ENCODE measurements at places on chromosomes 6 and 20. TPM values are rescaled to one million over a fixed set of nuclear protein-coding genes. Genes with fewer than 3 reads are reported as not detected.

GRCh38 chr6:84583784-84584183, 180.6 kb downstream of the TBX18 start:
- peaks cover 6% of the 10 kb centered on the region for H3K4me1 ChIP-seq
- no peaks in the 10 kb centered on the region for H3K36me3 ChIP-seq
- H3K27me3 ChIP-seq = no peaks in the 10 kb centered on the region
- DNase-seq = no peak
- H3K4me3 ChIP-seq = no peak overlapping the region

GPRC6A gene
- not detected for total RNA-seq

DNA sequence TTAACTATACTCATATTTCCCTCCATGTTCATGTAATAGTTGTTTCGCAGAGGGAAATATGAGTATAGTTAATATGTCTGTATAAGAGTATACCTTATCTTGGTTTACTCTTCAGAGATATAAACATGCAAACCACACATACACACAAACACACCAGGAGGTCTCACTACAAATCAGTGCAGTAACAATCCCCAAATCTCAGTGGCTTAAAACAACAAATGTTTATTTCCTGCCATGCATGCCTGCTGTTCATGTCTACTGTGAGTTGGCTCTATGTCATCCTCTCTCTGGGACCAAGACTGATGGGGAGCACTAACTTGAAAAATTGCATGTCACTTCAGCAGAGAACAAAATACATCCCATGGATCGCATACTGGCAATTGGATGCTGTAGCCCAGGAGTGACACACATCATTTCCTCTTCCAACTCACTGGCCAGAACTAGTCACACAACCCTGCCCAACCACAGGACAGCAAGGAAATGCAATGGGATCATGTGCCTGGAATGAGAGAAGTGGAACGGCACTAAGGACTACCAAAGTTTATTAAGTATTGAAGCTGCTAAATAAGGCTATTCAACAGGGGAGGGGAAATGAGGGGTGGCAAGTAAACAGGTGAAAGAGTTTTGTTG, 89.0 kb upstream of the DTNBP1 start:
- no peak overlapping the region for H3K4me3 ChIP-seq
- no peak for DNase-seq
- no peaks in the 10 kb centered on the region for H3K27me3 ChIP-seq
- H3K4me1 ChIP-seq = no peaks in the 10 kb centered on the region
- H3K27ac ChIP-seq = no peak overlapping the region
- H3K36me3 ChIP-seq = no peaks in the 10 kb centered on the region

DNA sequence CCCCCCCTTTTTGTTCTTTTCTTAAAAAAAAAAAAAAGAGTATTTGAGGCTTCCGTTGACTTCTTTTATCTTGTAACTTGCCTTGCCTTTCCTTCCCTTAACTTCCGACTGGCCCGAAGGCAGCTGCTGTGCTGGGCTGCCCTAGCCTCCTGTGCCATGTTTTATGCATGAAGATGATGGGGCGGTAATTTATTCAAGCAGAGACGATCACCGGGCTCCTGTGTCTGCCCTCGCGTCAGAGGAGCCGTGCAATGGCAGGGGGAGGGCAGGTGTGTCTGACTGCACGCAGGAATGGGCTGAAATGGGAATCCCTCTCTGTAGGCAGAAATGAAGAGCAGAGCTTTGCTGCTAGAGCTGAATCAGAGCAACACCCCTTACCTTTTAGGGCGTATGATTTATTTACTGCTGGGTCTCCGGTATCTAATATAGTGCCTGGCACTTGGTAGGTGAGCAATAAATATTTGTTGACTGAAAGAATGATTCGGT, 106.3 kb upstream of the RIPOR2 start:
- H3K36me3 ChIP-seq = peaks cover 6% of the 10 kb centered on the region
- H3K4me1 ChIP-seq = no peaks in the 10 kb centered on the region
- no peak for DNase-seq
- no peak overlapping the region for H3K27ac ChIP-seq

- H3K4me3 ChIP-seq = no peak overlapping the region
- H3K27ac ChIP-seq = peak overlapping the region; percentile 20
- peak; percentile 69 for DNase-seq
- H3K27me3 ChIP-seq = no peaks in the 10 kb centered on the region
- peaks cover 18% of the 10 kb centered on the region for H3K4me1 ChIP-seq
Observed at GRCh38 chr6:165231581-165232561, 77.5 kb downstream of the C6orf118 start.

DNA sequence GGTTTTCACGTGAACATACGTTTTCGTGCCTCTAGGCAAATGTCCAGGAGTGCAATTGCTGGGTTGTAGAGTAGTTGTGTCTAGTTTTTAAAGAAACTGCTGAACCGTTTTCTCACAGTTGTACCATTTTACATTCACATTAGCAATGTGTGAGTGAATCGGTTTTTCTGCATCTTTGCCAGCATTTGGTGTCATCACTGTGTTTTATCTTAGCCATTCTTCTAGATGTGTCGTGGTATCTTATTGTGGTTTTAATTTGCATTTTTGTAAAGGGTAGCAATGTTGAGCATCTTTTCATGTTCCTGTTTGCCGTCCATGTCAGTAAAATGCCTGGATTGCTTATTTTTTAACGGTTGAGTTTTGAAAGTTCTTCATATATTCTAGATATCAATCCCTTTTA, 10.2 kb downstream of the DOK5 start:
- peaks cover 7% of the 10 kb centered on the region for H3K36me3 ChIP-seq
- H3K27ac ChIP-seq = no peak overlapping the region
- no peak for DNase-seq
- H3K4me3 ChIP-seq = no peak overlapping the region

- no peak overlapping the region for H3K4me3 ChIP-seq
- H3K27ac ChIP-seq = no peak overlapping the region
- H3K27me3 ChIP-seq = peaks cover 40% of the 10 kb centered on the region
- H3K36me3 ChIP-seq = peaks cover 14% of the 10 kb centered on the region
- DNase-seq = no peak
Observed at GRCh38 chr6:33211136-33211535, 2.8 kb downstream of the RING1 start.

XPO5 gene
- total RNA-seq = 98.6 TPM

GRCh38 chr6:139327038-139327437, 35.2 kb upstream of the TXLNB start:
- DNase-seq = no peak
- no peak overlapping the region for H3K4me3 ChIP-seq
- H3K36me3 ChIP-seq = no peaks in the 10 kb centered on the region
- no peaks in the 10 kb centered on the region for H3K27me3 ChIP-seq
- H3K27ac ChIP-seq = no peak overlapping the region

DNA sequence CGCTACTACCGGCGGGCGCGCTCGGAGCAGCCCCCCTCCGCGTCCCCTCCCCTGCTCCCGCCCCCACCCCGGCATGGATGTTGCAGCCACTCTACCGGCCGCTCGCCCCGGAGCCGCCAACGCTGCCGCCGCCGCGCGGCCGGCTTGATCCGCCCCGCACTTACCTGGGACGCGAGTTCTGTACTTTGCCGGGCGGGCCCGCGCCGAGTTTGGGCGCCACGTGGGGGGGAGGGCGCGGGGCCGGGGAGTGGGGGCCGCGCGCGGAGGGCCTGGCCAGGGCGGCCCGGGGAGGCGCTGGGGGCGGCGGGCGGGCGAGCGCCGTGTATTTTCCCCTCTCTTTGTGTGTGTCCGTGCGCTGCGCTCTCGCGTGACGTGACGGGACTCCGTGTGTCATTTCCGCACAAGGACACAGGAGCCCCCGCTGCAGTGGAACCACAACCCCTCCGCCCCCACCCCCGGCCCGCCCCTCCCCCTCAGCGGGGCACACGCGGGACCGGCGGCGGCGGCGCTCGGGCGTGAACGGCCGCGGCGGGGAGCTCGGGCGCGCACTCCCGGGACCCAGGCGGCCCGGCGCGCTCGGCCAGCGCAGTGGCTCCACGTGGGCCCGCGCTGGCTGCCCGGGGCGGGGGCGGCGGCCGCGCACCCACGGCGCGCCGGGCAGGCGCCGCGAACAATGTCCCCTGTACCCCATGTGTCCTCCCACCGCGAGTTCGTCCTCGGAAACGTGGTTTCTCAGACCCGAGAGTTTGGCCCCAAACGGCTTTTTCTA, at the start of gene BEND3:
Gene BEND3, minus strand, starts transcription at position 590 of the 769 bp plus-strand sequence. CDS start 16,230 bp downstream, outside the sequence.
- peak within 1 kb of the TSS; percentile 23 for H3K27ac ChIP-seq
- no peaks in the 10 kb centered on the region for H3K4me1 ChIP-seq
- peak; percentile 38 for DNase-seq

RHAG gene
- total RNA-seq = not detected

- peaks cover 24% of the 10 kb centered on the region for H3K4me1 ChIP-seq
- H3K27ac ChIP-seq = no peak overlapping the region
- no peaks in the 10 kb centered on the region for H3K27me3 ChIP-seq
Observed at GRCh38 chr20:53660078-53660909, 66.7 kb upstream of the ZNF217 start.

GRCh38 chr6:106973018-106973835, 1.3 kb downstream of the CD24 start:
- peak overlapping the region; percentile 78 for H3K4me3 ChIP-seq
- H3K36me3 ChIP-seq = no peaks in the 10 kb centered on the region
- H3K27ac ChIP-seq = no peak overlapping the region
- H3K4me1 ChIP-seq = no peaks in the 10 kb centered on the region

DNA sequence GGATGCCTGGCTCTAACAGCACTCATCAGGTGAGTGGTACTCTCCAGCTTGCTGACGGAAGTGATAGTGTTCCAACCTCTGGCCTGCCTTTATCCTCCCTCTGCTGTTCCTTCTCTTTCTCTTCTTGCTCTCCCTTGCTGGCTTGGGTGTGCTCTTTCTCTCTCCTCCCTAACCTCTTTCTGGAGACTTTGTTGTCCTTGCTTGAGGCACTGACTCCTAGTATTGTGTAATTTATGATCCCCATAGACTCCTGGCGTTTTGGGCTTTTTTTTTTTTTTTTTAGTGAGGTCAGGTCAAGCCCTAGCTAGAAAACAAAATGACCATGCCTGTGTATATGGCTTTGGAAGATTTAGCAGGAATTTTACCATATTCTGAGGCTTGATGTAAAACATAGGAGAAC, 84.7 kb upstream of the MRAP2 start:
- H3K36me3 ChIP-seq = peaks cover 5% of the 10 kb centered on the region
- no peaks in the 10 kb centered on the region for H3K27me3 ChIP-seq
- DNase-seq = peak; percentile 4
- no peak overlapping the region for H3K27ac ChIP-seq

- peak overlapping the region; percentile 32 for H3K27ac ChIP-seq
- no peak overlapping the region for H3K4me3 ChIP-seq
- peaks cover 16% of the 10 kb centered on the region for H3K4me1 ChIP-seq
- no peak for DNase-seq
- no peaks in the 10 kb centered on the region for H3K36me3 ChIP-seq
Observed at GRCh38 chr6:153106021-153106420, 25.1 kb downstream of the RGS17 start.

DNA sequence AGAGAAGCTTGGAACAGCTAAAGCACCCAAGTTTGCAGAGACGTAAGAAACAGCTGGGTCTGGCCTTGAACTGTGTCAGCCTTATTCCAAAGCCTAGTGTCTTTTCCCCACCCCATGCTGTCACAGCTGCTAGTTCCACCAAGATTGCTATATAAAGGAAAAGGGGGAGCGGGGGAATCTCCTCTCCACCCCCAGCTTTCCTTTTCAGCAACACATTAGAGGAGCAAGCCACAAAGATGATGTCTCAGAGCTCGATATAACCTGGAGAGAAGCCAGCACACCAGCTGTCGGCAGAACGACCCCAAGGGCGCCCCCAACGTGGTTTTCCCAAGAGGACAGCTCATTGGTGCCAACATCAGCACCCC, 36.5 kb downstream of the ATP9A start:
- no peak overlapping the region for H3K4me3 ChIP-seq
- H3K4me1 ChIP-seq = peaks cover 5% of the 10 kb centered on the region
- H3K27ac ChIP-seq = no peak overlapping the region

GRCh38 chr6:41675992-41676391, 37.7 kb downstream of the MDFI start:
- no peaks in the 10 kb centered on the region for H3K4me1 ChIP-seq
- no peak overlapping the region for H3K27ac ChIP-seq
- H3K27me3 ChIP-seq = peaks cover 15% of the 10 kb centered on the region
- no peak overlapping the region for H3K4me3 ChIP-seq

DNA sequence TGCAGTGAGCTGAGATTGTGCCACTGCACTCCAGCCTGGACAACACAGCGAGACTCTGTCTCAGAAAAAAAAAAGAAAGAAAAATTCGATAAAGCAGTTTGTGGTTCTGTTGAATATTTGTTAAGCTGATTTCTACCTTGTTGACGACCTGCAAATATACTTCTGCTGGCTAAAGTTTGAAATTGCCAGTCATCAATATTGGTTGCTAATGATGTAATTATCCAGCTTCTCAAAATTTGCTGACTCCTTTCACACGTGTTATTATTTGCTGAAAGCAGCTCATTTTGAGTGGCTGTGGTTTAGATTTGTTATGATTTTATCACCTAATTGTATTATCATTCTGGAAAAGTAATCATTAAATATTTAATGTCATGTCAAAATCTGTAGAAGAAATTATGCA, 774.3 kb downstream of the QKI start:
- no peak overlapping the region for H3K27ac ChIP-seq
- no peak overlapping the region for H3K4me3 ChIP-seq
- H3K27me3 ChIP-seq = no peaks in the 10 kb centered on the region
- no peaks in the 10 kb centered on the region for H3K36me3 ChIP-seq
- no peaks in the 10 kb centered on the region for H3K4me1 ChIP-seq
- DNase-seq = no peak

DNA sequence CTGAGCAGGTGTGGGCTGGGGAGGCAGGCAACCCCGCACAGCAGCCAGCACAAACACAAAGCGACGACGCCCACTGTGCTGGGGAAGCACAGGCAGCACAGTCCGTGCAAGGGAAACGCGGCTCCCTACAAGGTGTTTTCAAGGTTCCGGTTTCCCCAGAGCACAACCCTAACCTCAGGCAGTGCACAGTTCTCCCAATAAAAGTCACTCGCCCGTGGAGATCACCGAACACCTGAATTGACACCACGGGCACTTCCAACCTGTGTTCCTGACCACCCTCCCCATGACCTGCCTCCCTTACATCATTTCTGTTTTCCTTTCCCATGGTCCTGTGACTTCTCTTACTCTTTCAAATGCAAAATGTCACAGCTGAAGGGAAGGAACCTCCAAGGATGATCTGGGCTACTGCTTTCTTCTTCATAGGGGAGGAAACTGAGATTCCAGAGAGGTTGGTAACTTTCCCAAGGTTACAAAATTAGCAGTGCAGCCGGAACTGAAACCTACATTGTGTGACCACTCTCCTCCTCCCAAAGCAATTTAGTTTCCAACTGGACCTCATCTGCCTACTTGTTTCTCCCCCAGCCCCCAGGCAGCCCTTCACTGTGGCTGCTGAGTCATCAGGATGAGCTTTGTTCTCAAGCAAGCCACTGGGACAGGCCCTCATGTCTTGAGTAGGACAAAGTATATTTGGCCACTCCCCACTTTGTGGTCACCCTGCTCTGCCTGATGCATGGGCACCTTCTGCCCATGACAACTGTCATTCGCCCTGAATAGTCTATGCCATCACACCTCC, 125.3 kb downstream of the ATXN1 start:
- H3K4me1 ChIP-seq = peaks cover 11% of the 10 kb centered on the region
- peaks cover 6% of the 10 kb centered on the region for H3K36me3 ChIP-seq
- H3K27me3 ChIP-seq = no peaks in the 10 kb centered on the region
- peak; percentile 72 for DNase-seq

- DNase-seq = no peak
- H3K4me1 ChIP-seq = peaks cover 7% of the 10 kb centered on the region
- no peak overlapping the region for H3K4me3 ChIP-seq
- H3K27me3 ChIP-seq = peaks cover 52% of the 10 kb centered on the region
- H3K27ac ChIP-seq = no peak overlapping the region
Observed at GRCh38 chr6:86934365-86934764, 3.0 kb upstream of the HTR1E start.

ANGPT4 gene
- not detected for total RNA-seq

GPR6 gene
- total RNA-seq = not detected

PRR18 gene
- total RNA-seq = not detected

CST7 gene
- not detected for total RNA-seq

SNPH gene
- total RNA-seq = 2.6 TPM

MYB gene
- total RNA-seq = not detected

CCN6 gene
- total RNA-seq = not detected
